Left ventricle myocardium superior (tissue), 1 donor: ENCODE measurements at places on chromosomes 5 and 9. TPM values are rescaled to one million over a fixed set of nuclear protein-coding genes. Genes with fewer than 3 reads are reported as not detected.

Gene SLCO6A1
- total RNA-seq, result not detected

DNA sequence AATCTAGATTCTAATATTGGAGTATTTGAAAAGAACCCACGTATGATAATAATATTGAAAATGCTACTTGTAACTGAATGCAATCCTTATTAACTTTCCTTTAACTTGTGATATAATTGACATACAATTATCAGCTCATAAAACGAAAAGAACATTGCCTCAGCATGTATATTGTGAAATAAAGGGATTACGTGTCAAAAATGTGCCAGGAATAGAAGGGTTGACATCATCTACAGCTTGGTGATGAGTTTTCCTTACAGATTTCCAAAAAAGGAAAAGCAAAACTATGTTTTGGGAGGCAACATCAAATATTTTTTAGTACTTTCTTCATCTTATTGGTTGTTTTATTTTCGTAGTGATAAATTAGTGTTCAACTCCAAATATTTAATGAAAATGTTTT, 266.0 kb upstream of the PTGER4 start:
- no peak for DNase-seq

GRCh38 chr5:14109771-14110170, 33.4 kb upstream of the TRIO start:
- no peak for DNase-seq

Gene IFNB1
- not detected for total RNA-seq

DNA sequence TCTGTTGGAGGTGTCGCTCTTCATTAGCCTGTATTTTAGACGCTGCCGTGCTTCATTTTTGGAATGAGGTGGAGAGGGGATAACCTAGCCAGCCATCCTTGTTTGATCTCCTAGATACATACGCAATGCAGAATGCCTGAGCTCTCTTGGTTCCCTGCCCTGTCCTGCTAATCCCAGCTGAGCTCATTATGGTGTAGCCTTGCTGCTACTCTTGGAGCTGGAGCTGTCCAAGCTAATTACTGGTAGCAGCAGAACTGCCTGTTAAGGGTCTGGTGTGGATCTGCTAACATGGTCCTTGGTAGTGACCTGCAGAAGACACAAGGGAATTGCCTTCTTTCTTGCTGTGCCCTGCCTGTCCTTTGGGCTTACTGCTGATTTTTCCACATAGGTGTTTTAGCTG, 207.9 kb downstream of the CNTLN start:
- DNase-seq, result no peak

GRCh38 chr5:137234973-137235943, 263.9 kb downstream of the SPOCK1 start:
- DNase-seq, result no peak

GRCh38 chr9:107161338-107161737, 121.7 kb upstream of the RAD23B start:
- no peak for DNase-seq

Gene FCN2
- not detected for total RNA-seq

DNA sequence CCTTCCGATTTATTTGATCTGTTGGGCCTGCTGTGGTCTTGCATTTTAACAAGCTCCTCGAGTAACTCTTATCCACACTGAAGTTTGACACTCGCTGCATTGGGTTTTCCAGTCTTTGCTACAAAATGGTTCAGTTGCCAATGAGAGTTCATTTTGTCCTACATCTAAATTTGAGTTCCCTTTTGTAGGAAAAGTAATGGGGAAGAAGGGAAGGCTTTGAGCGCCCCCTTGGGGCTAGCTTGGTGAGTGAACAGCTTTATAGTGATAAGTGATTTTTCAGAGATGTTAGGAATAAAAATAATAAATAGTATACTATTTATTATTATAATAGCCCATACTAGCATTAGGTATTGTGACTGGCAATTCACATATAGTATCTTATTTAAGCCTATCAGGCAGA, 89.9 kb upstream of the GNAQ start:
- DNase-seq, result peak; percentile 70

DNA sequence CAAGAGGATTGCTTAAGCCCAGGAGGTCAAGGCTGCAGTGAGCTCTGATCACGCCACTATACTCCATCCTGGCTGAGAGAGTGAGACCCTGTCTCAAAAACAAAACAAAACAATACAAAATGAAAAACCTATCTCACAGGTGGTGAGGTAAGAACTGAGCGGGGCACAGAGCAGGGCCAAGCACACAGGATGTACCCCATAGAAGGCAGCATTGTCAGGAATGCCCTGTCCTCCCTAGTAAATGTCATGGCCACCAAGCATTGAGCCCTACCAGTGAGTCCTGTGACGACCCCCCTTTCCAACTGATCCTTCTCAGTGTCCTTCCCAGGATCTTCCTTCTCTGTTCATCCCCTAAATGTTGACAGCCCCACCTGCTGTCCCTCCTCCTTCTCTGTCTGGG, 44.6 kb upstream of the ALDH1B1 start:
- no peak for DNase-seq

Gene SPATA31A3
- total RNA-seq, result not detected

DNA sequence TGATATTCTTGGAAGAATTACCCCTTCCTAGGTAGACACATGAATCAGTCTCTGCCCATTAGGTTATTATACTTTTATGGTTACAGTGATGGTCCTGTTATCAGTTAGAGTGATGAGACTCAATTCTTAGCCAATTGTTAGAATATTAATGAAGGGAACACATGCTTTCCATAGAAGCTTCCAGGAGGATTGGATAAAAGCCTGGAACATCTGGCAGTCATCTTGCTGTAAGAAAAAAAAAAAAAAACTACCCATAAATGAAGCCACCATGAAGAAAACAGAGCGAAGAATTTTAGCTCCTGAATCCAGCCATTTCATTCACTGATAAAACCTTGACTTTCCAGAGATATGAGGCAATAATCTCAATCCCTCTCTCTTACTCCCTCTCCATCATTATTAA, 262.5 kb upstream of the GRIN3A start:
- DNase-seq, result no peak

- DNase-seq, result no peak
Measured at GRCh38 chr9:111700776-111701175, 39.4 kb downstream of the GNG10 start.

Gene INSL4
- not detected for total RNA-seq

Gene GPR107
- 21.1 TPM for total RNA-seq

- no peak for DNase-seq
Measured at GRCh38 chr5:128870923-128871322, 94.4 kb upstream of the SLC27A6 start.

GRCh38 chr5:138603249-138603920, 28.2 kb upstream of the HSPA9 start:
- no peak for DNase-seq

DNA sequence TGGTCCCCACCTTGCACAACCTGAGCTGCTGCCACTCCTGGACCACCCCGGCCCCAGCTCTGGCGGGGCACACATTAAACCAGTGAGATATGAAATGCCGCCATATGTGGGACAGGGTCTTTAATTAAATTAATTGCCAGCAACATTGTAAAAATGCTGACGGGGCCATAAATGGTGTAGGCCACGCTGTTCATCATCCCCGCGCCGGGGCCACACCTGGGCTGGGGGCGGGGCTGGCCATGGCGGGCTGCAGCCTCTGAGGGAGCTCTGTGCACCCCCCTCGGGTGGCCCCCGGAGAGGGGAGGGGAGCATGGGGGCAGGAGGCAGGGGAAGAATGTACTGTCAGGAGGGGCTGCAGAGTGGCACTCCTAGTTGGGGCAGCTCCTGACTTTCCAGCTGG, 41.0 kb downstream of the UNC5A start:
- no peak for DNase-seq

GRCh38 chr5:143896966-143897365, 85.0 kb downstream of the HMHB1 start:
- no peak for DNase-seq

Gene IFNA21
- total RNA-seq, result not detected

Gene QRFP
- total RNA-seq, result not detected
